Activated CD8-positive, alpha-beta T cell treated with anti-CD3 and anti-CD28 coated beads for 36 hours (primary cell): ENCODE measurements at places on chromosomes 2 and 18. TPM values are rescaled to one million over a fixed set of nuclear protein-coding genes. Genes with fewer than 3 reads are reported as not detected.

- H3K4me3 ChIP-seq = no peak overlapping the region
- H3K36me3 ChIP-seq = no peaks in the 10 kb centered on the region
- peaks cover 47% of the 10 kb centered on the region for H3K4me1 ChIP-seq
- H3K27ac ChIP-seq = no peak overlapping the region
- DNase-seq = no peak
Observed at GRCh38 chr2:42797281-42797680, 4.9 kb upstream of the HAAO start.

DNA sequence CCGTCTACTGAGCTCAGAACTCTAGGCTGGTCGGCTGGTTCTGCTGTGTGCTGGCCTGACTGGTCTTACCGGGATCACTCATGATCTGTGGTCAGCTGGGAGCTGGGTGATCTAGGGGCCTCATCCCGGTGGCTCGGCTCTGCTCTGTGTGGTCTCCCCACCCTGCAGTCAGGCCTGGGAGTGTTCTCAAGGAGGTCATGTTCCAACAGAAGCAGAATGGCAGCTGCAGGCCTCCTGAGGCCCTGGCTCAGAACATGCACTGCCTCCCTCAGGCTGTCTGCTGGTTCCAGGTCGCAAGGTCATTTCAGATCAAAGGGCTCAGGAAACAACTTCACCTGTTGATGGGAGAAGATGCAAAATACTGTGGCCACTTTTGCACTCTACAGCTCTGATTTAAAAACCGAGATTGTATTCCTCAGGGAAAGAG is 81.1 kb upstream of the RFX8 start:
- DNase-seq = no peak
- H3K4me3 ChIP-seq = no peak overlapping the region
- H3K27me3 ChIP-seq = no peaks in the 10 kb centered on the region

DNA sequence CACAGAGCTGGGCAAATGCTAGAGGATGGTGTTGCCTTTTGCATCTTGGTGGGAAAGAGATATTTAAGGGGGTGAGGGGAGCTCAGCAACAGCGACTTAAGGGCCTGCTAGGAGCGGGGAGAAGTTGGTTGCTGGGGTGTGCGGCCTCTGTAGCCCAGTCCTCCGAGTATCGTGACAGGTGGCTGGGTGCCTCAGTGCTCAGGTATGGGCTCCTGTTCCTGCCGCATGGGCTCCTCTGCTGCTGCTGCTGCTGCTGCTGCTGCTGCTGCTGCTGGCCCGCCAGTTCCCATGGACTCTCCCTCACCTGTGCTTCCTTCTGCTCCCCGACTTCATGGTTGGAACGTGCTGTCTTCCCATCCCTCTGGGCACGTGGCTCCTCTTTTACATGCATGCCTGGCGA is 22.0 kb downstream of the AGAP1 start:
- DNase-seq = no peak
- no peaks in the 10 kb centered on the region for H3K4me1 ChIP-seq
- no peak overlapping the region for H3K4me3 ChIP-seq
- H3K27ac ChIP-seq = no peak overlapping the region

DNA sequence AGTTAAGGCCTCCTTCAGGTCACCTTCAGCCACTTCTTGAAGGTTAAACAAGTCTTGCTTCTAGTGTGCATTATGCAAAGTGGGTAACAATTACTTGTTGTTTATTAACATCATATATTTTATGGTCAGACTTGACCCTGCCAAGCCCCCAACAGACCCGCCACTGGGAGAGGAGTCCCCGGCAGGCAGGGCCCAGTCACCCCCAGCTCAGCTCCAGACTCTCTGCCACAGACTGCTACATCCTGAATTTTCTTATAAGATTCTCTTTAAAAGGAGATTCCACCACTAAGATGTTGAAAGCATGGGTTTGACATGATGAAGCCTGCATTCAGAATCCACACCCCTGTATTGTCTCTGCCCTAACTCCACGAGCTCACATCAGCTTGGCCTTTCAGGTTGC is 174.3 kb upstream of the ARL4C start:
- H3K27me3 ChIP-seq = no peaks in the 10 kb centered on the region
- peaks cover 5% of the 10 kb centered on the region for H3K4me1 ChIP-seq
- H3K36me3 ChIP-seq = no peaks in the 10 kb centered on the region
- H3K27ac ChIP-seq = no peak overlapping the region
- DNase-seq = no peak

- no peaks in the 10 kb centered on the region for H3K36me3 ChIP-seq
- H3K27ac ChIP-seq = no peak overlapping the region
- DNase-seq = no peak
Observed at GRCh38 chr2:218202266-218202665, 14.7 kb upstream of the ARPC2 start.

DNA sequence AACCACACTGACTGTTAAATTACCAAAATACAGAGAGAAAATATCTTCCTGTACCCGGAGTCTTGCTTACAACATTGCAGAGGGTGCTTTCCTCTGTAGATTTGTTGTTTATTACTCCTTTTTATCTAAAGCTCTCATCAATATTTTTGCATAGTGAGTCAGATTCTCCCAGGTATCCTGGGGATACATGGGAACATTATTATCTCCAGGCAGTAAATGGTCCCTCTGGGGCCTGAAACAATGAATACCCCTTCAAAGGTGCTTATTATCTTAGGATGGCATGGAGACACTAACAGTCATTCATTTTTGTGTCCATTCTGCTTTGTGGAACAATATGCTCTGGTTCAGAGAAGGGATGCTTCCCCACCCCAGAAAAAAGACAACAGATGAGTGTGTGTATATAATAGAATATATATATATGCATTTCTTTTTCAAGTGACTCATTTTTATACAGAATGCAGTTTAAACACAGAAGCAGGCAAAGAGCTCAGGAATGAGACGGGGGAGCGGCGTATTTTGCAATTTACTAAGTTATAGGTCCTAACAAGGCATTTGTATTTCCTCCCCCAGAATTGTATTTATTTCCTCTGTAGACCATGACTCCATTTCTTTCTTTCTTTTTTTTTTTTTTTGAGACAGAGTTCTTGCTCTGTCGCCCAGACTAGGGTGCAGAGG is 424.8 kb upstream of the ZEB2 start:
- no peak overlapping the region for H3K4me3 ChIP-seq
- H3K4me1 ChIP-seq = no peaks in the 10 kb centered on the region
- H3K27ac ChIP-seq = no peak overlapping the region

DNA sequence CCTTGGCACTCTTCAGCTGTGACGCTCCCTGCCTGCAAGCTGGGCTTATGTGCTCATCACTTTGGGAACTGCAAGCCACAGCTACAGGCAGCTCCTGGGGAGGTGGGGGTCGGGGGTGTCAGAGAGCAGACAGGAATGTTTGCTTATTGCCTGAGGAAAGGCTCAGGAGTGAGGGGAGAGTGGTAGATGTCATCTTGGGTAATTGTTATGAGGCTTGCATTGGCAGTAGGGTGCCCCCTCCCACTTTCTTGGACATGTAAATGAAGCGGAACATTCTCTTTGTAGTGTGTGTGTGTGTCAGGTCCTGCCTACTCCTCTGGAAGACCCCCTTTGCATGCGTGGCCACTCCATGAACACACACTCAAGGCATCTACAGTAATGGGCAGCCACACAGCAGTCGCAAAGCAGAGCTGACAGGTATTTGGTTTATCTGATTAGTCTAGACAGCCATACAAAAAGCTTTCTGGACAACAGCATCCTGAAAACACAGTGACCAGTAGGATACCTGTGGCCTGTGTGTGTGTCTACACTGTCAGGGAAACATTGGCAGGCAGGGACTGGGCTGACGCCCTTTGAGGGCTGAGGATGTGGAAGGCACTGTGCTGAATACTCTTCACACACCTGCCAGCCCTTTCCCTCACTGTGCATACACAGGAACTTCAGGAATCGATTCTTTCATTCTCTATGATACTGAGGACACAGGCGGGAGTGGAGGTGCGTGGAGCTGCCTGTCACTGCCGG is 17.1 kb upstream of the MC2R start:
- DNase-seq = no peak
- H3K36me3 ChIP-seq = no peaks in the 10 kb centered on the region
- no peaks in the 10 kb centered on the region for H3K4me1 ChIP-seq
- no peak overlapping the region for H3K27ac ChIP-seq
- no peak overlapping the region for H3K4me3 ChIP-seq

DNA sequence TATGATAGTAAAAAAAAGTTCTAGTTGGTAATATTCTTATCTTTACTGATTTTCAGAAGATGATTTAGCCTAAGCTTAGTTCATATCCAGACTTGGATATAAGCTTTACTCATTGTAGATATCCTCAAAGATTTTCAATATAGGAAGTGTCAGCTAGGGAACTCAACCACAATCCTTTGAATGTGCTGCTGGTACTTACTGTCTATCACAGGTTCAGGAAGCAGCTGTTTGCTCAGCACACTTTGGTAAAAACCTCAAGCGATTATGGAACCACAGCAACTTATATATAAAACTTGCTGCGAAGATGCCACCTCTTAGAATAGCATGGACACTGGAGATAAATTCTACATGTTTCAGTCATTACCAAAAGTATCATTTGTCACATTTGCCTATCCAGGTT is 60.1 kb upstream of the TNFRSF11A start:
- H3K27me3 ChIP-seq = no peaks in the 10 kb centered on the region
- peaks cover 19% of the 10 kb centered on the region for H3K36me3 ChIP-seq
- DNase-seq = no peak
- peaks cover 3% of the 10 kb centered on the region for H3K4me1 ChIP-seq
- H3K27ac ChIP-seq = no peak overlapping the region

DNA sequence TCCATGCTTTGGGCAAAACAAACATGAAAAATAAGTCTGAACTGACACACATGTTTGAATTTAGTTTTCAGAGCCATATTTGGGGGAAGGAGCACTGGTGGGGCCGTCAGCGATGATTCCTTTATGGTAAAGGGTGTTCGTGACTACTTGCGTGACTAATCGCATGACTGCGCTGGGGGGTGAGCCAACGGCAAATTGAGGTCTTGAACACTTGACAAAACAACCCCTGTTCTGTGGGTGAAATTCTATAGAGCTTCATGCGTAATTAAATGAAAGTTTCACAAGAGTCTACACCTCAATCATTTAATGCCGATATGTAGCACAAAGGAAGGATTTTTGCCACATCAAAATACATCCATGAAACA is 127.5 kb upstream of the CYP1B1 start:
- H3K4me1 ChIP-seq = no peaks in the 10 kb centered on the region
- no peaks in the 10 kb centered on the region for H3K36me3 ChIP-seq
- no peak for DNase-seq
- peaks cover 33% of the 10 kb centered on the region for H3K27me3 ChIP-seq

- H3K36me3 ChIP-seq = no peaks in the 10 kb centered on the region
- no peak overlapping the region for H3K4me3 ChIP-seq
- H3K27me3 ChIP-seq = no peaks in the 10 kb centered on the region
- H3K4me1 ChIP-seq = no peaks in the 10 kb centered on the region
- no peak overlapping the region for H3K27ac ChIP-seq
- DNase-seq = no peak
Observed at GRCh38 chr2:66851449-66851872, 416.5 kb downstream of the MEIS1 start.

DNA sequence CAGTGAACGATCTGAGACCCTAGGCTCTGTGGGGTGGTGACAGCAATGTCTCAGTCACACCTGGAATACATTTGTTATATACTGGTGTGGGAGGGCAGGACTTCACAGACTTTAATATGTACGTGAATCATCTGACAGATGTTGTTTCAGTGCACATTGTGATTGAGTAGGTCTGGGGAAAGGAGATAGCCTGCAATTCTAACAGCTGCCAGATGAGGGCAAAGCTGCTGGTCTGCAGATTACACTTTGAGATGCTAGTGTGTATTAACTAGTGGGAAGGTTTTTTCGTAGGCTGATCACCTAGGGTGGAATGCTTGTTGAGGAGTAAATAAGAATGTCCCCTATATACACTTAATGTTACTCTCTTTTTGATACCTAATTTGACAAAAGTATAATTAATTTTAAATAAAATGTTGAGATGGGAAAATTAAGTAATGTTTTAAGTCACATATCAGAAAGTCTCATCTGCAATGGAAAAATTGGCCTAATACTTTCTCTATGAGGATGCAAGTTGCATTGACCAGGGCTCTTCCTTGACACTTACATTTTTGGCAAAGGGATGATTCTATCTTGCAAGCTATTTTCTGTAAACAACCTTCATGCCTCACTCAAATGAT is 496.9 kb upstream of the HNMT start:
- no peaks in the 10 kb centered on the region for H3K27me3 ChIP-seq
- H3K27ac ChIP-seq = no peak overlapping the region
- H3K4me1 ChIP-seq = no peaks in the 10 kb centered on the region
- H3K36me3 ChIP-seq = no peaks in the 10 kb centered on the region
- H3K4me3 ChIP-seq = no peak overlapping the region

GRCh38 chr2:71700658-71701397 is 247.5 kb downstream of the DYSF start:
- no peak for DNase-seq
- H3K4me1 ChIP-seq = no peaks in the 10 kb centered on the region
- H3K27me3 ChIP-seq = no peaks in the 10 kb centered on the region
- no peaks in the 10 kb centered on the region for H3K36me3 ChIP-seq
- no peak overlapping the region for H3K4me3 ChIP-seq

DNA sequence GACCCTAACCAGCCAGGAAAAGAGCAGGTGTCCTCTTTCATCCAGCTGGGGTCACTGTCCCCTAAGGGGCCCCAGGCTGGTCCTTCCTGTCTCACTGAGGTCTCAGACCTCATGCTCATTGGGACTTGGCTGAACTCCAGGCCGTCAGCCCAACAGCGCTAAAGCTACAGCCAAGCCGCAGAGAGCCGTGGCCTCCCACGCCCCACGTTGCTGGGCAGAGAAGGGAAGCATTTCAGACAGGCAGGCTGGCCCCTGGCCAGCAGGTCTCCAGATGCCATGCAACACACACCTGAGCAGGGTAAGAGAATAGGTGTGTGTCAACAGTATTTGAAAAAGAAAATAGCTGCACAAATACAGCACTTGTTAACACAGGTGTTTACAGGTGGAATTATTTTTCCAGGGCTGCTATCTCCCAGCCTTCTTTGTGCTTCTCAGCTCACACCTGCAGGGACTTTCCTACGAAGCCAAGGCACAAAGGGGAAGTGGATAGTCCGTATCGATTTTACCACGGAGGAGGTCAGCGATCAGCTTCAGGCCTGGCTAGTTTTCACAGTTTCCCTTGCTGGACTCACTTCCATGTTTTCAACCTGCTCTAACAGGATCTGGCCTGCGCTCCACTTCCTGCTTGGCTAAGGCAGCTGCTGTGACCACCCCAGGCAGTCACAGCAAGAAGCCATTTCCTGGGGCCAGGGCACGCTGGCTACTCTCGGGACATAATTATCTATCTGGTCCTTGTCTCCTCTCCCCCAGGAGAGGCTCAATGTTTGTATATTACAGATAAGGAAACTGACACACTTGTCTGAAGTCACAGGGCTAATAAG is 156.1 kb upstream of the ID2 start:
- H3K4me3 ChIP-seq = no peak overlapping the region
- no peak overlapping the region for H3K27ac ChIP-seq
- peaks cover 1% of the 10 kb centered on the region for H3K36me3 ChIP-seq
- DNase-seq = no peak
- peaks cover 29% of the 10 kb centered on the region for H3K4me1 ChIP-seq

GRCh38 chr2:219287580-219288265 is 8.6 kb downstream of the DNAJB2 start:
- H3K27ac ChIP-seq = peak overlapping the region; percentile 59
- no peaks in the 10 kb centered on the region for H3K27me3 ChIP-seq
- no peak overlapping the region for H3K4me3 ChIP-seq
- H3K36me3 ChIP-seq = peaks cover 15% of the 10 kb centered on the region
- DNase-seq = no peak

Gene C2orf80
- total RNA-seq = not detected

Gene PLCD4
- 0.49 TPM for total RNA-seq

Gene HJURP
- 83.6 TPM for total RNA-seq

Gene COLEC12
- total RNA-seq = not detected

Gene SCN7A
- total RNA-seq = not detected

Gene NGEF
- 0.63 TPM for total RNA-seq

Gene SGPP2
- total RNA-seq = 3.0 TPM

Gene BIN1
- total RNA-seq = 102 TPM

Gene LAMA1
- not detected for total RNA-seq

Gene GALNT3
- total RNA-seq = 1.9 TPM

Gene EGR4
- total RNA-seq = 0.11 TPM
